ENCODE measurements at places on chromosomes 6 and 20.

- DNase-seq, result no peak
Measured at GRCh38 chr6:163369141-163369540, 45.4 kb upstream of the QKI start.

DNA sequence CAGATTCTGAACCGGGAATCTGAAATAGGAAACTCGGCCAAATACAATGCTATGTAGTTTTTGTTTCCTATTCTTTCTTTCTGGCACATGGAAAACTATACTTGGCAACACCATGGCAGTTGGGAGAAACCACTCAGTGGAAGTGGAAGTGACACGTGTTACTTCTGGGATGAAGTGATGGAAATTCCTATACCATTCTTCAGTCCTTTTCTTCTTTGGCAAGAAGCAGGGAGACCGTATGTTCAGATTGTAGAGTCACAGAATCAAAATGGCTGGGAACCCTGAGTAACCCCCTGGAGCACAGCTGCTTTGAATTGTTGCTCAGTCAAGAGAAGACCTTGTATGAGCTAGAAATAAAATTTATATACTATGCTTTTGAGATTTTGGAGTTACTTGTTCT, 18.8 kb upstream of the TINAG start:
- no peak for DNase-seq

DNA sequence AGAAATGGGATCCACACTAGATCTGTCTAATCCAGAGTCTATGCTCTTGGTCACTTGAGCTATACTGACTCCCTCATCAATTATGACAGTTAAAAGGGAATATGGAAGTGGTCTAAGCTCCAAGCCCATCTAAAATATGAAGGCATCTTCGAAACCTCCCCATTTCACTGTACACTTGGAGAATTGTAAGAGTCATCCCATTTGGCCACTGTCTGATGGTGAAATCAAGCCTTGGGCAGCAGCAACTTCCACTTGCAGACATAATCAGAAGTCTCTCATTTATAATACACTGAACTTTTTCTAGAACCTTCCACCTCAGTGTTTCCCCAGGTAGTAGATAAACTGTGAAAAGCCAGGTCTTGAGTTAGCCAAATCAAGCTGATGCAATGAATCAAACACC, 26.3 kb upstream of the UBR2 start:
- DNase-seq, result no peak

DNA sequence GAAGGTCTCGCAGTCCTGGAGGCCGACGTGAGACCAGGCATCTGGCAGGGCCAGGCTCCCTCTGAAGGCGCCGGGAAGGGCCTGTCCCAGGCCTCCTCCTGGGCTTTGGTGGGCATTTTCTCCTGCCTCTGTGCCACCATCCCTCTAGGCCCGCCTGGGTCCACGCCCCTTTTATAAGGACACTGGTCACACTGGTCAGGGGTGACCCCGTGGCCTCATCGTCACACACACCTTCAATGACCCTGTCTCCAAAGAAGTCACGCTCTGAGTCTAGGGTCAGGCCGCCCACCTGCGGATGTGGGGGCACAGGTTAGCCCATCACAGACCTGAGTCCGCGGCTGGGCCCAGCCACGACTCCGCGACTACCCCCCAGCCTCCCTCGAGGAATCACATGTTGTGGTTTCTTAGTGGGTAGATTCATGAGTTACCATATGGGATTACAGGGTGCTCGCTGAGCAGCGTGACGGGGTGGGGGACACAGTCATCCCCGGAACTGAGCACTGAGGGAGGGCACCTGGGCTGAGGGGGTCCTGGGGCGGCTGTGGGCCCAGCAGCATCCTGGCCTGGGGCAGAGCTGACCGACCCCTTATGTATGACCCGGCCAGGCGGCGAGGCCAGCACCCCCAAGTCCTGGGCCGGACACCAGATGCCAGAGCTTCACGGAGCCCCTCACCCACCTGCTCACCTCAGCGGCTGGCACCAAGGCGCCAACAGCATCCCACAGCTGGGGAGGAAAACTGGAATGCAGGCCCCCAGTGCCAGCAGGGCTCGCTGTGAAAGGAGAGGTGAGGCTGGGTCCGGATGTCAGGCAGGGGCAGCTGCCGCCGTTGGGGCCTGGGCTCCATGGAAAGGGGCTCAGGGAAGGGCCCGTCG, 115.9 kb downstream of the DLL1 start:
- DNase-seq, result no peak

GRCh38 chr20:61310954-61311353, 58.9 kb downstream of the CDH4 start:
- DNase-seq, result no peak
